ENCODE measurements at places on chromosomes 7 and 10. TPM values are rescaled to one million over a fixed set of nuclear protein-coding genes. Genes with fewer than 3 reads are reported as not detected.

The PRR15 gene
- 13.0 TPM for total RNA-seq

The PEX1 gene
- 26.8 TPM for total RNA-seq

The ZNF117 gene
- 63.3 TPM for total RNA-seq

The TRPV5 gene
- 0.13 TPM for total RNA-seq

GRCh38 chr7:137328373-137329120, 15.0 kb downstream of the PTN start:
- H3K4me1 ChIP-seq, result peaks cover 2% of the 10 kb centered on the region
- H3K4me3 ChIP-seq, result no peak overlapping the region
- DNase-seq, result no peak
- peaks cover 4% of the 10 kb centered on the region for H3K27me3 ChIP-seq

GRCh38 chr7:139646566-139646965, 123.1 kb downstream of the CLEC2L start:
- no peak for DNase-seq
- H3K36me3 ChIP-seq, result peaks cover 4% of the 10 kb centered on the region
- no peaks in the 10 kb centered on the region for H3K27me3 ChIP-seq
- no peak overlapping the region for H3K4me3 ChIP-seq
- peak overlapping the region; percentile 24 for H3K27ac ChIP-seq
- peaks cover 47% of the 10 kb centered on the region for H3K4me1 ChIP-seq

Data from progenitor cell of endocrine pancreas (in vitro differentiated cells).